Keratinocyte (primary cell): ENCODE measurements at places on chromosomes 2 and 18. TPM values are rescaled to one million over a fixed set of nuclear protein-coding genes. Genes with fewer than 3 reads are reported as not detected.

DNA sequence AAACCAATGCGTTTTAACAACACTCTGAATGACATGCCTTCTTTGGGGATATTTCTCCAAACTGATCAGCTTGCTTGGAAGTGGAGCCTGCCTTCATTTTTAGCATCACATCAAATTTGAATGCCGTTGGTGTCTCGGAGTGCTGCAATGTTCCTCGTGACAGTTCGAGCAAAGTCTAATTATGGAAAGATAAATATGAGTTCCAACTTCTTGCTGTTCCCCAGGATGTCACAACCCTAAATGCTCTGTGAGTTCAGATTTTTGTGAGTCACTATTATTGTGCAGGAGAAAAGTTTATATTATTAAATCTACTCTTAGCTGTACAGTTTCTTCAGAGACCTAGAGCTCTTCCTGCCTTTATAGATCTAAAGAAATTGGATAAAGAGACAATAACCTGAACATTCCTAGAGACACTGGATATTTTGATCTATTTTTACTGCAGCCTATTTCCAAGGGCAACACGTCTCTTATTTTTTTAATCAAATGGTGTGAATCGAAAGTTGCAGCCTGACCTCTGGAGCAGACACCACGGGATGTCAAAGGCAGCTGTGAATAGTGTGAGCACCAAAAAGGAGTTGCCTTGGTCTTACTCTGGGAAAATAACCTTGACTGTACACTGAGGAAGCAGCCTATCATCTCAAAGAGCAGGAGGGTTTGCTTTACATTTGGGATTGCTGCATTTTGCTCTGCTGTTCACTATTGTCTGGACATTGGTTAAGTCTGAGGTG lies 330.1 kb downstream of the TDRD15 start:
- H3K27me3 ChIP-seq: no peaks in the 10 kb centered on the region
- DNase-seq: no peak
- H3K4me1 ChIP-seq: no peaks in the 10 kb centered on the region
- no peak overlapping the region for H3K27ac ChIP-seq

GRCh38 chr2:32810909-32811495 lies 135.8 kb upstream of the LTBP1 start:
- H3K4me3 ChIP-seq: no peak overlapping the region
- no peaks in the 10 kb centered on the region for H3K27me3 ChIP-seq
- no peak overlapping the region for H3K27ac ChIP-seq
- no peak for DNase-seq

- H3K36me3 ChIP-seq: no peaks in the 10 kb centered on the region
- H3K4me3 ChIP-seq: no peak overlapping the region
Observed at GRCh38 chr2:196242131-196242620, 70.8 kb upstream of the STK17B start.

- peaks cover 37% of the 10 kb centered on the region for H3K4me1 ChIP-seq
- no peak overlapping the region for H3K4me3 ChIP-seq
- H3K27ac ChIP-seq: no peak overlapping the region
- no peak for DNase-seq
- no peaks in the 10 kb centered on the region for H3K27me3 ChIP-seq
- H3K36me3 ChIP-seq: no peaks in the 10 kb centered on the region
Observed at GRCh38 chr2:142878031-142878678, 691 bp downstream of the KYNU start.

DNA sequence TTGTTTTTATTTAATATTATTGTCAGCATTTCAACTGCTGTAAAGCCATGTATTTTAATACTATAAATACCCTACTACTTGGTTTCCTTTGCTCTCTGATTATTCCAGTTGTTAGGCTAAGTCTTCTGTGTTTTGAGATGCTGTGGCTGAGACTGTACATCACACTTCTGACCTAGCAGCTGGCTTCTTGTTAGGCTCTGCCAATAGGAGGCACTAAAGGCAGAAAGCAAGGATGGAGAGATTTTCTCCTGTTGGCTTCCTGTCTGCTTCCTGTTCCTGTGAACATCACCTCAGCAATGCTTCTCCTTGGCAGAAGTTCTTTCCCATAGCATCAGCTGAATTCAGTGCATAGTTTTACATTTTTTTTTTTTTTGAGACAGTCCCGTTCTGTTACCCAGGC lies 68.3 kb upstream of the YPEL5 start:
- no peak overlapping the region for H3K27ac ChIP-seq
- peaks cover 10% of the 10 kb centered on the region for H3K27me3 ChIP-seq
- H3K36me3 ChIP-seq: no peaks in the 10 kb centered on the region
- DNase-seq: no peak

DNA sequence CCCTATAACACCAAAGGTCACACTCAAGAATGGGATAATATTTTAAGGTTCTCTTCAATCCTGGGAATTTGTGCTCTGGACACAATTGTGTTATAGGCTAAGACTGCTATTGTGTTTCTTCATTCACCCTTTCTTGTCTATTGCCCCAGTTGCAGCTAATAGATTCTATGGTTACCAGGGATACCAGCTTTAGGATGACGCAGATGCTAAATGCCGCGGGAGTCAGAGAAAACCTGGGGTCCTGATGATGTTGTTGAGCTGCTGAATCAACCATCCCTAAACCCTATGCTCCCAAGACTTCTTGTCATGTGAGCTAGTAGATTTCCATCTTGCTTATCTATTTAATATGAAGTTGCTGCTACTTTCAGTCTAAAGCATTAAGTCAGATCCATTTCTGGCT lies 5.4 kb downstream of the CRYGD start:
- DNase-seq: no peak
- H3K4me3 ChIP-seq: no peak overlapping the region
- no peak overlapping the region for H3K27ac ChIP-seq
- peaks cover 4% of the 10 kb centered on the region for H3K27me3 ChIP-seq
- no peaks in the 10 kb centered on the region for H3K4me1 ChIP-seq
- no peaks in the 10 kb centered on the region for H3K36me3 ChIP-seq

GRCh38 chr2:85754313-85755095 lies 713 bp downstream of the ATOH8 start:
- no peaks in the 10 kb centered on the region for H3K36me3 ChIP-seq
- H3K4me3 ChIP-seq: peak overlapping the region; percentile 42
- peaks cover 78% of the 10 kb centered on the region for H3K27me3 ChIP-seq
- no peak overlapping the region for H3K27ac ChIP-seq

DNA sequence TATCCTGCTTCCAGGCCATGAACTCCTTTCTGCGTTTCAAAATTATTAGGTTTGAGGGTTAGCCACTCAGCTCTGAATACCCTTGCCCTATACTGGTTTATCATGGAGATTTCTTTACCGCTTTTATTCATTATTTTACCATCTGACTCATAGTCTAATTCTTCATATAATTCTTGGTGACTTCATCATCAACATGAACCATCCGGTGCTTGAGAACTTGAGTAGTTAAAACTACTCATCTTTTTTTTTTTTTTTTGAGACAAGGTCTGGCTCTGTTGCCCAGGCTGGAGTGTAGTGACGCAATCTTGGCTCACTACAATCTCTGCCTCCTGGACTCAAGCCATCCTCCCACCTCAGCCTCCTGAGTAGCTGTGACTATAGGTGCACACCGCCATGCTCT lies 94.2 kb upstream of the LHCGR start:
- peak; percentile 73 for DNase-seq
- no peaks in the 10 kb centered on the region for H3K27me3 ChIP-seq
- no peak overlapping the region for H3K4me3 ChIP-seq
- peak overlapping the region; percentile 44 for H3K27ac ChIP-seq
- H3K36me3 ChIP-seq: no peaks in the 10 kb centered on the region
- H3K4me1 ChIP-seq: peaks cover 39% of the 10 kb centered on the region

GCKR gene
- polyA plus RNA-seq: 0.18 to 0.30 TPM (median 0.27 TPM) in 3 replicates

DNA sequence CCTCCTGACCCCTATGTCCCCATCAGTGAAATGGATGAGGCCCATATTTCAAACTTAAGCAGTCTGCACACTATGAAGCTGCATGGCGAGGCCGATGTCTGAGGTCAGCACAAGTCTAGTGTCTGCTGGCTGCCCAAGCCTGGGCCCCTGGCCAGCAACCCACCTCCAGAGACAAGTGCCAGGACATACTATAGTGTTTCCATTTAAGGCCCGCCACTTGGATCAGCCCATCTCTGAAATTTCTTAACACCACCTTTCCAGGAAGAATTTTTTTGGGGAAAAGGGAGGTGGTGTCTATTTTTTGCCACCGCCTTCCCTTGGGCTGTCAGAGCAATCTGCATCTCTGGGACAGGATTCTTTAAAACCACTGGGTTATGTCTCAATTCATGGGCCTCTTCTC lies 1.8 kb downstream of the ACVR1 start:
- peak overlapping the region; percentile 84 for H3K4me3 ChIP-seq
- H3K27ac ChIP-seq: peak overlapping the region; percentile 88
- H3K36me3 ChIP-seq: no peaks in the 10 kb centered on the region
- peaks cover 36% of the 10 kb centered on the region for H3K4me1 ChIP-seq

GRCh38 chr2:137249463-137250130 lies 484.3 kb downstream of the THSD7B start:
- H3K27me3 ChIP-seq: no peaks in the 10 kb centered on the region
- H3K4me3 ChIP-seq: no peak overlapping the region
- H3K27ac ChIP-seq: no peak overlapping the region
- no peak for DNase-seq
- H3K4me1 ChIP-seq: peaks cover 36% of the 10 kb centered on the region

GRCh38 chr2:154338352-154338967 lies 360.0 kb upstream of the KCNJ3 start:
- no peaks in the 10 kb centered on the region for H3K36me3 ChIP-seq
- no peaks in the 10 kb centered on the region for H3K27me3 ChIP-seq
- no peak overlapping the region for H3K4me3 ChIP-seq
- H3K4me1 ChIP-seq: no peaks in the 10 kb centered on the region
- no peak overlapping the region for H3K27ac ChIP-seq

DNA sequence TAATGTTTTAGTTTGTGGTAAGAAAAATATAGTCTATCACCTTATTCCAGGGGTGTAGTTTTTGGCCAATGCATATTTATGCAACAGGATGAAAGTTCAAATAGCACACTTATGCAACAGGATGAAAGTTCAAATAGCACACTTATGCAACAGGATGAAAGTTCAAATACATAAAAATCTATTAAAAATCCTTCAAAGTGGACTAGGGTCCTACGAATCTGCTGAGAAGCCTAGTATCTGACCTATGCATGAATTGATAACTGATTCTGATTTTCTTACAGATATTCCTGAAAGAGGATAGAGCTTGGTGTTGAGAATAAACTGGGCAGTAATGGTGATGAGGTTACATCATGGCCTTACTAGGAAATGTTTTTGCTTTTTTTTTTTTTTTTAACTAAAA lies 2.8 kb downstream of the PECR start:
- no peak overlapping the region for H3K4me3 ChIP-seq
- no peaks in the 10 kb centered on the region for H3K36me3 ChIP-seq
- H3K27me3 ChIP-seq: peaks cover 4% of the 10 kb centered on the region
- H3K4me1 ChIP-seq: no peaks in the 10 kb centered on the region
- DNase-seq: no peak

- H3K27me3 ChIP-seq: no peaks in the 10 kb centered on the region
- no peak overlapping the region for H3K27ac ChIP-seq
- DNase-seq: no peak
- H3K4me3 ChIP-seq: no peak overlapping the region
Observed at GRCh38 chr2:64792300-64792699, 138.6 kb upstream of the SERTAD2 start.

GRCh38 chr2:121263996-121264715 lies 20.8 kb downstream of the TFCP2L1 start:
- no peak overlapping the region for H3K4me3 ChIP-seq
- H3K36me3 ChIP-seq: no peaks in the 10 kb centered on the region
- H3K27me3 ChIP-seq: no peaks in the 10 kb centered on the region
- DNase-seq: no peak
- H3K4me1 ChIP-seq: no peaks in the 10 kb centered on the region
- no peak overlapping the region for H3K27ac ChIP-seq

COL3A1 gene
- 0.01 to 0.03 TPM (median 0.03 TPM) in 3 replicates for polyA plus RNA-seq

REG3G gene
- polyA plus RNA-seq: not detected in 3 replicates

ELOA2 gene
- polyA plus RNA-seq: not detected in 3 replicates

DNA sequence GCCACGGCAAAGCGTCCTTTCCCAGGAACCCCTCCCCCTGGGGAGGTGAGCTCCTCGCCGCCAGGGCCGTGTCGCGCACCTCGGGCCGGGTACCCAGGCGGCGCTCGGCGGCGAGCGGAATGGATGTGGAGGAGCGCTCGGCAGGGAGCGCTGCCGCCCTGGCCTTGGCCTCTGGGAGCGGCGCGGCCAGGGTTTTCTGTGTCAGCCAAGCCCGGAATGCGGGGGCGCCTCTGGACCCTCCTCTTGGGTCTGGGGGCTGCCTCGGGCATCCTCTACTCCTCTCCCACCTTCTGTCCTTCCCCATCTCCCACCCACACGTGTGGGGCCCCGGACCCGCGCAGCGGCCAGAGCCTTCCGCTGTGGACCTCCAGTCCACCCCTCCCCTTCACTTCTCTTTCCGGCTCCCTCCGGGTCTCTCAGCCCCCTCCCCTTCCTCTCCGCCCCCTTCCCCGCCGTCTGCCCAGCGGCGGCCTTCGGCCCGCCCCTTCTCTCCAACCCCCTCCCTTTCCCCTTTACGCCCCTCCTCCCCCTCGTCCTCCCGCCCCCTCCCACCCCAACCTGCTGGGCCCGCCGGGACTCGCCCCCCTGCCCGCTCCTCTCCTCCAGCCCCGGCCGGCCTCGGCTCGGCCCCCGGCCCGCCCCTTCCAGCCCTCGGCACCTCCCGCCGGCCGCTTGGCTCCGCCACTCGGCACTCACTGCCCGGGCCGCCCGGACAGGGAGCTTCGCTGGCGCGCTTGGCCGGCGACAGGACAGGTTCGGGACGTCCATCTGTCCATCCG lies at the start of gene MERTK:
Gene MERTK, plus strand, starts transcription at position 684 of the 779 bp plus-strand sequence. CDS start 129 bp downstream, outside the sequence.
- peaks cover 16% of the 10 kb centered on the region for H3K4me1 ChIP-seq
- no peak for DNase-seq
- peak within 1 kb of the TSS; percentile 57 for H3K4me3 ChIP-seq
- no peak within 1 kb of the TSS for H3K27ac ChIP-seq
- no peaks in the 10 kb centered on the region for H3K36me3 ChIP-seq

OST4 gene
- polyA plus RNA-seq: 393 to 636 TPM (median 541 TPM) in 3 replicates

DNA sequence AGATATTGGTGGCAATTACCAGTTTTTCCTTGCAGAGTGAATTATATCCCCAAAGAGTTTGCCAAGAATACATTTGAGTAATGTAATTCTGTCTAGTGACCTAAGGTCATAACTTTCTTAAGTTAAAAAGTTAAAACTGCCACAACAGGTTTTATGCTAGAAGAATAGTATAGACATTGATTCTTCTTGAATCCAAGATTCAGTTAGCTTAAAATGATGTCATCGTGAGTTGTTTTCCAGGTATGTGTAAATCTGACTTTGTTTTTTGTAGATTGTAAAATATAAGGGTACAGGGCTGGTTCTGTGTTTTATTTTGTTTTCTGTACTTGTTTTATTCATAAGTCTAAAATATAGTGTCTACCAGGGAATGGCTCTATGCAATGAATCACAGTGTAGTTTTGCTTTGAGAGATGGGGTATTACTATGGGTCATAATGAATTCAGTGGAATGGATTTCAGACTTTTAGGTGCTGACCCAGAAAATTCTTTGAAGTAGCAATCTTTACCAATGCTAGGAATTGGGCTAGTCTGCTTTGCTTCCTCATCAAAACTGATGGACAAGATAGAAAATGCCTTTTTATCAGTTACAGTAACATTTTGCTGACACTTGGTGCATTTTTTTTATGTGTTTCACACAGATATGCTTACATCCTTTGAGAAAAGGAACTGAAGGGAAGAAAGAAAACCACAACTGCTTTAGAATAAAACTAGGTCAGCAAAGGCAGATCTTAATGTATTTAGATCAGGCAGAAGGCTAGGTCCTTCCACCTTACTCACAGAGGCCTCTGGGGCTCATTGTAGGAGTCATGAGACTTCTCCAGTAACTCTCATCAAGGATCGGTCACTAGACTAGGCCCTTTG lies 20.8 kb upstream of the MGAT5 start:
- no peaks in the 10 kb centered on the region for H3K27me3 ChIP-seq
- H3K4me3 ChIP-seq: no peak overlapping the region
- H3K27ac ChIP-seq: no peak overlapping the region
- no peak for DNase-seq

SLC5A7 gene
- not detected in 3 replicates for polyA plus RNA-seq

GPR39 gene
- polyA plus RNA-seq: 4.7 to 9.1 TPM (median 4.9 TPM) in 3 replicates

- peaks cover 16% of the 10 kb centered on the region for H3K4me1 ChIP-seq
- H3K27me3 ChIP-seq: no peaks in the 10 kb centered on the region
- DNase-seq: no peak
- peak overlapping the region; percentile 74 for H3K27ac ChIP-seq
- peaks cover 30% of the 10 kb centered on the region for H3K36me3 ChIP-seq
Observed at GRCh38 chr2:241665731-241666440, 20.7 kb downstream of the DTYMK start.
